ENCODE measurements at places on chromosomes 5 and 9.

DNA sequence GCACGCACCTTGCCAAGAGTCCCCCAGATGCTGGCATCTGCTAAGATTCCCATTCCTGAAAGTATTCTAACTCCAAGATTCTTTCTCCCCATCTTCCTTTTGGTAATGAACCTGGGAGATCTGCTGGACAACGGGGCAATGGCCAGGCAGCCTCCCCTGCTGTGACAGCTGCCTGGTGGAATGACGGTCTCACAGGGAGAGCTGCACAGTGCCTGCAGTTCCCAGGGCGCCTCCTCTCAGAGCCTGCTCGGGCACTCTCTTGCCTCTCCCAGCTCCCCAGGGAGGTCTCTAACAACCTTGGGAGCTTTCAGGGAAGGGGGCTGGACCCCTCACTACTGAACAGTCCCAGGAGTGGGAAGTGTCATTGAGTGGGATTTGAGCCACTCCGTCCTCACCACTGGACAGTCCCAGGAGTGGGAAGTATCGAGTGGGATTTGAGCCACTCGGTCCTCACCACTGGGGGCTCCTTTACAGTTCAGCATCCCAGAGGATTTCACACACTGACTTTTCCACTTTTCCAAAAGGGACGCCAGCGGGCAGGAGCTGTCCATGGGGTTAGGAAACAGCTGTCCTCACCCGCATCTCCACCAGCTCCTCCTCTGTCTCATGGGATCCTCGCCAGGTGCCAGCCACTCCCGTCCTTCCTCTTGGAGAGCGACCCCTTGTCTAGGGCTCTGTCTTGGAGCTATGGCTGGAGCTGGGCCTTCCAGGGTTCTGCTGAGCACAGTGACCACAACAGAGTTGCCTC, 65.7 kb downstream of the ADAMTS2 start:
- DNase-seq = no peak

DNA sequence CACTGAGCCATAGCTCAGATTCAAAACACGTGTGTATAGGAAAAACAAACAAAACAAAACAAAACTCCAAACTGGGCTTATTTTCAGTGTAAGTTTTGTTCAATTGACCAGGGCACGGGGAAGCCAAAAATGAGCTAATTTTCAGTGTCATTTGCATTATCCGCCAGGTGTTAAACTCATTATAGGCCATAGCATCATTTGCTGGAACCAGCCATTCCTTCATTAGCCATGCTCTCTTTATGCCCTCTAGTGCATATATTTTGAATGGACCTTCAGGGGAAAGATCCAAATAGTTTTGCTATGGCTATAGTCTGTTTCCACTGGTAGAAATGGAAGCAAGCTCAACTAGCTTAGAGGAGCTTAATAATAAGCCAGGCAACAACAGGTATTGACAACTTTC, 1205.2 kb upstream of the DMAC1 start:
- no peak for DNase-seq

- no peak for DNase-seq
Measured at GRCh38 chr5:133357758-133358157, 254.6 kb downstream of the FSTL4 start.

DNA sequence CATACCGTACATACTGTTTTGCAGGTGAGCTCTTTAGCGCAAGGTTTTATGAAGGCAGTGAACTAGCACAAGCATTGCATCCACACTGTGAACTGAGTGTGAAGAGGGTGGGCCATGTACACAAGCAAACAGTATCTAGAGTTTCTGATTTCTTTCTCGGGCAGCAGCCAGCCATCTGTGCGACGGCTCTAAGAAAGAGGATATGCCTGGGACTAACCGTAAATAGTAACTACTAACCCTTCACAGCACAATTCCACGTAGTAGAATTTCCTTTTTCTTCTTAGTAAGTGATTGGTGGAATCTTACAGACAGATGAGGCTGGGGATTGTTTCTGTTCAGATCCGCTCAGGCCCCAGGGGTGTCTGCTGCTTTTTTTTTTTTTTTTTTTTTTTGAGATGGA, 89.0 kb downstream of the DRD1 start:
- no peak for DNase-seq

GRCh38 chr5:150622157-150622556, 18.3 kb upstream of the SYNPO start:
- no peak for DNase-seq

DNA sequence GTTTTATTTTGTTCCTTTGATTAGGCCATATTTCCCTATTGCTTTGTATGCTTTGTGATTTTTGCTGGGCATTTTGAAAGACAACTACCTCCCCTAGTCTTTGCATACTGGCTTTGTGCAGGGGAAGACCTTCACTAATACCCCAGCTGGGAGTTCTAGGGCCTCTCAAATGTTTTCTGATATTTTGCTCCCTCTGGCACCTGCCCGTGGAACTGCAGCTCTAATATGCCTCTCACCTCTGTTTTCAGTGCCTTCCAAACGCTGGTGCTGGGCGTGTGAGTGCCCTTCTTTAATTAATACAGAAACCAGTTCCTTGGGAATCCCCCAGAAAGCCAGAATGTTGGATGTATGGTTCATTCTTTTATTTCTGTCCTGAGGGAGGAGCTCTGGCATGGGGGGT, 204.5 kb downstream of the COMMD10 start:
- DNase-seq = no peak

DNA sequence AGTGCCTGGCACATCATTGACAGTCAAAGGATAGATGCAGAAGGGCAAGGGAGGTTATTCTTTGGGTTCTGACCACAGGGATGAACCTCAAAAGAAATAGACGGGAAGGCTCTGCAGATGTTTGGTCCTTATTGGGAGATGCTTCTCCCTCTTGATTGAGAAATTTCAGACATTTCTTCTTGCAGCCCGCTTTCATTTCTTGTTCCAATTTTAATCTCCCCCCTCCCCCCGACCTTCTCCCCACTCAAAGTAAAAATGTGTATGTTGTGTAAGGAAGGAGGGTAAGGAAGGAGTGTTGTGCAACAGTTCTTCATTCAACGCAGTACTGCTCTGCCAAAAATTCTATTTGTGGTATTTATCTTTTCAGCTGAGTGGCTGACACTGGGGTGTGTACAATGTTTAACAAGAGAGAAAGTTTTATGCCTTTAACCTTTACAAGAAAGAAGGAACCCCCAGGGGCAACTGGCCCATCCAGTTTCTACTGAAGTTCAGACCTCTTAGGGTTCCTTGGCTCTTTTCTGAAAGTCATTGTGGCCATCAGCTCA, 46.3 kb upstream of the TNFSF15 start:
- no peak for DNase-seq

DNA sequence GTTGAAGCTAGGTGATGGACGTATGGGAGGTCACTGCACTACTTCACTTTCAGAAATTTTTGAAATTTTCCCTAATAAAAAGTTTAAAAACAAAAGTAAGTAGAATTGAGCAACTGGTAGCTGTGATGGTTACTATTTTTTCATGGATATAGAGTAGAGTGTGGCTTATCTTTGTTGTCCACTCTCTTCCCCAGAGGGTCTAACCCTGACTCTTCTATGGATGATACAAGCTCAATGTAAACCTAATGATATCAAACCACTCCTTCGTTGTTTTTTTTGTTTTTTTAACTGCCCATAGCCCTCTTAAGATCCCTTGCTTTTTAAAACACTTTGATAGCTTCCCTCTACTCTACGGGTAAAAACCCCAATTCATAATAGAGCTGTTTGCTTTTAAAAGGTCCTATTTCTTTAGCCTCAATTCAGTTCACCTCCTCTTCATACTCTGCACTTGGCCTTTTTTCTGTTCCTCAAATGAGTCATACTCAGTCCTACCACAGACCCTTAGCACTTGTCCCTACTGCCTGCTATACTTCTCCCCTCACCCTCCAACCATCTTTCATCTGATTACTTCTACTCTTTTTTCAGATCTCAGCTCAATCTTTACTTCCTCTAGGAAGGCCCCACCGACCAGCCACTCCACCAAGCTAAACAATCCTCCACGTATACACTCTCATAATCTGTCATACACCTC, 2.6 kb downstream of the HDAC3 start:
- no peak for DNase-seq

DNA sequence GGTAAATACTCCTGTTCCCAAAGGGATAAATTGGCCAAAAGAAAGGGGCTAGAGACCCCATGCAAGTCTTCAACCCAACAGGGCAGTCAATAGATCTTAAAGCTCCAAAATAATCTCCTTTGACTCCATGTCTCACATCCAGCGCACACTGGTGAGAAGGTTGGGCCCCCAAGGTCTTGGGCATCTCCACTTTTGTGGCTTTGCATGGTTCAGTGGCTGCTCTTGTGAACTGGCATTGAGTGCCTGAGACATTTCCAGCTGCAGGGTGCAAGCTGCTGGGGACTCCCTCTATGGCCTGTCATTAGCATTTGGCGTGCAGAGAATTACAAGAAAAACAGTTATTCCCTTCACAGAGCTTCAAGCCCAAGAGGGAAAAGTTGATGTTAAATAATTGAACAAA, 224.7 kb downstream of the MTRR start:
- no peak for DNase-seq

GRCh38 chr5:31990081-31990650, 184.0 kb downstream of the GOLPH3 start:
- DNase-seq = no peak

- DNase-seq = no peak
Measured at GRCh38 chr5:74919041-74919440, 52.9 kb upstream of the FAM169A start.

DNA sequence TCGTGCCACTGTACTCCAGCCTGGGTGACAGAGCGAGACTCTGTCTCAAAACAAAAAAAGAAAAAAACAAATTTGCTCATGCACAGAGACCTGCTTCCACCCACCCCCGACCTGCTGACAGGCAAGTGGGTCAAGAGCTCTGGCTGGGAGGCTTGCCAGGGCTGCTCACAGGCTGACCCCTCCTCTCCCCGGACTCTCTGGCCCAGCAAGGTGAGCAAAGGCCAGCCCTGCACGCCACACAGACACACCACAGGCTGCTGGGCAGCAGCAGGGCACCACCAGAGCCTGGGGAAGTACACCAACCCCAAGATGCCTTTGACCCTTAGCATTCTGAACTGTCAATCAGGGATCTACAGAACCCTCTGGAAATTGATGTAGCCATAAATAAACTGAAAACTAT, 29.2 kb downstream of the NSUN2 start:
- no peak for DNase-seq

DNA sequence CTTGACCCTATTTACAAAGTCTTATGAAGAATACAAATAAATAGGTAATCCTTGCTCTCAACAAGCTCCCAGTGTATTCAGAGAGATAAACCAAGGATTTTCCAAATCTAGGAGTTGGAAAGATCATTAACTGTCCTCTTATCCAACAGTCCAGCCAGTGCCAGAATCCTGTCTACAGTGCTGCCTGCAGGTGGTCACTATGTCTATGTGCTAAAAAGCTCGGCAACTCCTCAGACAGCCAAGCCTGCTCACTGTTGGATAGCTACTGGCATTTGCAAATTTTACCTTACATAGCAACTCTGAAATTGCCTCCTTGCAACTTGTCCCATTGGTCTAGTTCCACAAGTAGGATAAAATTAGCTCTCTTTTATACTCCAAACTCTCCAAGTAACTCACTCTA, 187.4 kb downstream of the DCP2 start:
- no peak for DNase-seq

- DNase-seq = no peak
Measured at GRCh38 chr9:38359689-38360385, 32.7 kb upstream of the ALDH1B1 start.

DNA sequence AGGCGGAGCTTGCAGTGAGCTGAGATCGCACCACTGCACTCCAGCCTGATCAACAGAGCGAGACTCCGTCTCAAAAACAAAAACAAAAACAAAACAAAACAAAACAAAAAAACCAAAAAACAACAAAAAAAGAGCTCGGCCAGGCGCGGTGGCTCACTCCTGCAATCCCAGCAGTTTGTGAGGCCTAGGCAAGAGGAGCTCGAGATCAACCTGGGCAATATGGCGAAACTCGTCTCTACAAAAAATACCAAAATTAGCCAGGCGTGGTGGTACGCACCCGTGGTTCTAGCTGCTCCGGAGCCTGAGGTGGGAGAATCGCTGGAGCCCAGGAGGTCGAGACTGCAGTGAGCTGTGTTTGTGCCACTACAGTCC, 20.2 kb downstream of the TRIM7 start:
- DNase-seq = no peak

DNA sequence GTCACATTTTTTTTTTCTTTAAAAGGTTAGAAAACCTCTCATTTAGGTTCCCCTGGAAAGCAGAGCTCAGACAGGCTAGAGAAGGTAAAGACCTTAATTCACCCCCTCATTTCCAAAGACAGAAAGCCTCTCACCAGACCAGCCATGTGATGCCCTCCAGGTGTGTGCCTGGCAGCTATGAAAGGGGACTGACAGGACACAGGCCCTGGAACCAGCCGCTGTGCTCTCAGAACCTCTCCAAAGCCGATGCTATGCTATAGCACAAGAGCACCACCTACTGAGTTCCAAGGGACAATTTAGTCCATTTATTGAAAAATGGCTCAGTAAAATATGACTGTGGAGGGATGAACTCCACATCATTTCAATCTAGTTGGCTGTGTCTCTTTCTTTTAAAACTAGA, 48.8 kb downstream of the FANCC start:
- no peak for DNase-seq

DNA sequence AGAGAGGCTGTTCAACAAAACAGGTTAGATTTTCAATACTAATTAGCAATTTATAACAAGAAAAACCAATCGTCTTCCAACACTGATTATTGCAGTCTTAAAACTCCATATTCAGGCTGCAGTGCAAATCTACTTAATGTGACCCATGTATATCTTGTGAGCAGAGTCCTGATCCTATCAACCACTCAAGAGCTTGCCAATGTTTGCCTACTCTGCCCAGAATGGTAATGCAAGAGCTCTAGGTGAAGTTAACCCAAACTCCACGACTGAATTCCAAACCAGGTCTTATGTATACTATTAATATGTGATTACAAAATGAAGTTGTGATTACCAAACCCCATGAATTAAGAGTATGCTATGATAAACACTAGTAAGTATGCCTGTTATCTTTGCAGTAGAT, 17.1 kb downstream of the EFNA5 start:
- DNase-seq = no peak

- DNase-seq = no peak
Measured at GRCh38 chr5:132460846-132461568, 29.6 kb downstream of the IRF1 start.

GRCh38 chr5:175800656-175801081, 70.7 kb upstream of the CPLX2 start:
- no peak for DNase-seq

DNA sequence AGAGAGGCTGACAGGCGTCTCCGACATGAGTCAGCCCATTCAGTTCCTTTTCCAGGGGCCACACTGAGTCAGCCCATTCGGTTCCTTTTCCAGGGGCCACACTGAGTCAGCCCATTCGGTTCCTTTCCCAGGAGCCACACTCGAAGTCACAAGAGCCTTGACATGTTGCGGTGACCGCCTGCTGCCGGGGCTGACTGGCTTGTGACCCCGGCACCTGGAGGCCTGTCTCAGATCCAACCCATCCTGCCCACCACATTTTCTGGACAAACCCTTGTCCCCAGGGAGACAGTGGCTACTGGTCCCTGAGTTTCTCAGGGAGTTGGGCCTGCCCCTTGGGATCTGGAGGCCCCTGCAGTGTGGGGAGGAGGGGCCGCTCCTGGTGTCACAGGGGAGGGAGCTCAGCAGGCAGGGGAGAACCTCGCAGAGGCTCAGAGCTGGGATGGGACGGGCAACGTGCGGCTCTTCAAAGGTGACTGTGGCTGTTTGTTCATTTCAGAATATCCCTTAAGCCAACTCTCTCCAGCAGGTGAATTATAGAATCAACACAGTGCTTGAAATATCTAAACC, 40.5 kb upstream of the LPCAT1 start:
- peak; percentile 16 for DNase-seq

Measured in GDM1 (cell line).